PC-9 (cell line): ENCODE measurements at places on chromosomes 7 and 10. TPM values are rescaled to one million over a fixed set of nuclear protein-coding genes. Genes with fewer than 3 reads are reported as not detected.

GRCh38 chr10:17226891-17227303, 1.1 kb upstream of the VIM start:
- no peak overlapping the region for H3K27ac ChIP-seq
- DNase-seq, result no peak
- H3K36me3 ChIP-seq, result no peaks in the 10 kb centered on the region
- H3K4me1 ChIP-seq, result peaks cover 9% of the 10 kb centered on the region
- H3K27me3 ChIP-seq, result peaks cover 13% of the 10 kb centered on the region; the same call in 1 of the 2 replicates

DNA sequence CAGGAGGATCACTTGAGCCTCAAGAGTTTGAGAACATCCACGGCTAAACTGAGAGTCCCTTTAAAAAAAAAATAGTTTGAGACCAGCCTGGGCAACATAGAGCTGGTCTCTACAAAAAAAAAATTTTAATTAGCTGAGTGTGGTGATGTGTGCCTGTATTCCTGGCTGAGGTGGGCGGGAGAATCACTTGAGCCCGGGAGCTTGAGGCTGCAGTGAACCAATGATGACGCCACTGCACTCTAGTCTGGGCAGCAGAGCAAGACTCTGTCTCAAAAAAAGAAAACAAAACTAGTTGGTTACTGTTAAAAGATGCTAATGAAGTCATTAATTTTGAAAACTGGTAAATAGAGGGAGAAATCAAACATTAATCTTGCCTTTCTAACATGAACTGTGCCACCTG, 76.4 kb downstream of the MMRN2 start:
- no peak overlapping the region for H3K27ac ChIP-seq
- no peaks in the 10 kb centered on the region for H3K4me1 ChIP-seq
- no peak overlapping the region for H3K4me3 ChIP-seq
- H3K36me3 ChIP-seq, result no peaks in the 10 kb centered on the region; the same call in 1 of the 2 replicates

TM9SF3 gene
- total RNA-seq, result 72.6 and 75.2 TPM in 2 replicates

DNA sequence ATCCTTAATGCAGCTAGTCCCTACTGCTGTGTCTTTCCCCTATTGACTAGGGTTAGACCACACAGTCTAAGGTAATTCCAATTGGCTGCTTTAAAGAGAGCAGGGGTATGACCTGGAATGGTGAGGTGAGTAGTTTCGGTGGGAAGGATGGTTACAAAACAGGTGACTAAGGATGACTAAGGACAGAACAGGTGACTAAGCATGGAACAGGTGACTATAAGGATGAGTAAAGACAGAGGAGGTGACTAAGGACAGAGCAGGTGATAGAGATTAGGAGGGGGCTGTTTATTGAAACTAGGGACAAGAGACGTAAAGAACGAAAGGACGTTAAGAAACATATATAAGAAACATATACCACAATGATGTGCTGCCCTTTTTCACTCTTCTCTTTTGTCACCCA, 145.1 kb upstream of the TMEM106B start:
- no peaks in the 10 kb centered on the region for H3K36me3 ChIP-seq
- peaks cover 23% of the 10 kb centered on the region for H3K4me1 ChIP-seq
- no peaks in the 10 kb centered on the region for H3K27me3 ChIP-seq
- no peak overlapping the region for H3K4me3 ChIP-seq

FAM241B gene
- total RNA-seq, result 10.7 and 13.0 TPM in 2 replicates

DNA sequence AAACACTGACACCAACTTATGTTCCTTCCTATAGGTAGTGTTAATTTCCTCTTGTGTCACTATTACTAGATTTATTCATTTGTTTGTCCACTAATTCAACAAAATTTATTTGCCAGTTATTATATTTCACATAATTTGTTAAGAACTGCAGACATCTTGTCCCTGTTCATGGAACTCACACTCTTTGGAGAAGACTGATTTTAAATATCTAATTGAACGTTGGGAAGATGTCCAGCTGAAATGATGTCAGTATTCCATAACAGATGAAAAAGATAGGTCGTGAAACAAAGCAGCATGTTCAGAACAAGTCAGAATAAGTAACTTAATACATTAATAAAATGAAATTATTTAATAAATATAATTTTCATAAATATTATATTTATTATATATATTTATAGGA, 873.1 kb upstream of the PHF14 start:
- no peak for DNase-seq
- H3K27ac ChIP-seq, result no peak overlapping the region
- H3K4me3 ChIP-seq, result no peak overlapping the region
- no peaks in the 10 kb centered on the region for H3K36me3 ChIP-seq
- H3K4me1 ChIP-seq, result no peaks in the 10 kb centered on the region

C10orf67 gene
- 1.2 and 1.3 TPM in 2 replicates for total RNA-seq

- no peak overlapping the region for H3K27ac ChIP-seq
- H3K27me3 ChIP-seq, result no peaks in the 10 kb centered on the region
- H3K4me1 ChIP-seq, result peaks cover 38% of the 10 kb centered on the region
- DNase-seq, result no peak
These were observed 25.7 kb downstream of the C7orf25 start for GRCh38 chr7:42886129-42886528.

GRCh38 chr10:110395350-110396283, 90.9 kb upstream of the SMNDC1 start:
- H3K27me3 ChIP-seq, result no peaks in the 10 kb centered on the region
- no peak overlapping the region for H3K4me3 ChIP-seq
- peaks cover 66% of the 10 kb centered on the region for H3K4me1 ChIP-seq
- no peaks in the 10 kb centered on the region for H3K36me3 ChIP-seq
- H3K27ac ChIP-seq, result peak overlapping the region; percentile 100
- peak; percentile 97 for DNase-seq

GHRHR gene
- total RNA-seq, result not detected in 2 replicates
